Ovary (tissue), 10 donors: ENCODE measurements at places on chromosomes 7 and 10.
A peak's percentile ranks its signal among the peaks of the same experiment; 100 is the strongest.

GRCh38 chr10:63421591-63421990 is 44.2 kb downstream of the JMJD1C start:
- no peak for DNase-seq

DNA sequence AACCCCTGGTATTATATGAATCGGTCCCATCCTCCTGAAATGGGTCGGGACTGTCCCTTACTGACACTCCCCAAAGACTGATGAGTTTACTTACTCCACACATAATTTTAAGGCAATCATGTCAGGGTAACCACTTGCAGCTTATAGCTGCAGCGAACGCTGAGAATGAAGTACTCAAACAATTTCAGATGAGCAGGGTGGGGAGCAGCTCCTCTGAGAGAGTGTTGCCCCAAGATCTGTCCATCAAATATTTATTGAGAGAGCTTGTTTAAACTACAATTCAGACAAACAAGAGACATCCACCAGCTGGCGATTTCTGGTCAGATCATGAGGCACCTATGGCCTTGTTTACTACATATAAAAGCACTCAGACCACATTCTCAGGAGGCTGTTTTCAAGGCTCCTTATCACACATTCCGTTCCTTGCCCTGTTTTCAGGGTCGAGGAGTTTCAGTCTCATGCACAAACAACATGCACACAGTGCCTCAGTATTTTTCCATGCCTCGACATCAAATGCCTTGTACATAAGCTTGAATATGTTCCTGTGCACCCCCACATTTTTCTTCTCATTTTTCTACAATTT is 80.1 kb downstream of the THSD7A start:
- DNase-seq = no peak

DNA sequence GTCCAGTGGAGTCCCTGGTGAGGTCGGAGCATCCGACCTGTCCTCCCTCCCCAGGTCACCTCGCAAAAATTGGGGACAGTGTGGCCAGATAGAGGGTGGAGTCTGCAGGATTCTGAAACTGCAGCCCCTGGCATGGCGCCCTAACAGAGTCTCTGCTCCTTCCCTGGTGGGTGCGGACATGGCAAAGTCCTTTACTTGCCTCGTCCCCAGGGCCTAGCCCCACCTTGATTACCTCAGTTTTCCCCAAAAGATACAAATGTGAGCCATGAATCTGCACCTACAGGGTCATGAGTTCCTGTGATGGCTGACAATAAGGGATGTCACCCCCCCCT is 47.7 kb downstream of the NPVF start:
- DNase-seq = no peak

DNA sequence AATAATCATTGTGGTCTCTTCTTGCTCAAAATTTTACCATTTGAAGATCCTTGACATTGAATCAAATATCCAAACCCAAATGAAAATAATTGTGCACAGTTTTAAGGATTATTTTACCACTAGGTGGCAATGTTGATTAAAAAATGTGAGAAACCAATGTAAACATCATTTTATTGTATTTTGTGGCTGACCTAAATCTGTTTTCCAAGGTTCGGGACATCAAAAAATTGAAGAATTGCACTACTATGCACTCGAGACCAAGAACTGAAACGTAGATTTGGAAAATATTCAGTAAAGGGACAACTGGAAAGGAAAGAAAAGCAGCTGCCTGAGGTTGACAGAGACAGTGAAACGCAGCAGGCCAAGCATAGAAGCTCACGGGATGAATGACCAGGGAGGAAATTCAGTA is 259.3 kb downstream of the SNX13 start:
- no peak for DNase-seq

GRCh38 chr10:73244866-73245477 is 2.1 kb downstream of the DNAJC9 start:
- DNase-seq = no peak

DNA sequence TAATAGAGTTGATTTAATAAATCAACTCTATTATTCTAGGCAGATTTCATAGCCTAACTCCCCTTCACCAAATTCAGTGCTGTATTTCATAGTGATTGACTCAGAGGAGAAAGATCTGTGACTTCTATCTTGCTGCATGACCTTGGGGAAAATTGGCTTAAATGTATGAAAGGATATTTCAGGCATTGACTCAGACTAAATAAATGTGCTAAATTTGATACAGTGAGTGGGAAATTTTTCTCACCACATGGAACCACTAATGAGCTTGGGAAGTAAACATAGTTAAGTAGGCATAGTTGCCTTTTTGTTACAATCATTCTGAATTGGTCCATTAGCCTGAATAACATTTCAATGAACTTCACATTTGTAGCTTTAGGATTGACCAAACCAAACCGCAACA is 89.0 kb upstream of the PRPS1L1 start:
- DNase-seq = no peak

GRCh38 chr7:37032258-37032601 is 307.9 kb upstream of the AOAH start:
- peak; percentile 16 for DNase-seq

GRCh38 chr10:108412323-108412722 is 1247.8 kb upstream of the SORCS1 start:
- no peak for DNase-seq

DNA sequence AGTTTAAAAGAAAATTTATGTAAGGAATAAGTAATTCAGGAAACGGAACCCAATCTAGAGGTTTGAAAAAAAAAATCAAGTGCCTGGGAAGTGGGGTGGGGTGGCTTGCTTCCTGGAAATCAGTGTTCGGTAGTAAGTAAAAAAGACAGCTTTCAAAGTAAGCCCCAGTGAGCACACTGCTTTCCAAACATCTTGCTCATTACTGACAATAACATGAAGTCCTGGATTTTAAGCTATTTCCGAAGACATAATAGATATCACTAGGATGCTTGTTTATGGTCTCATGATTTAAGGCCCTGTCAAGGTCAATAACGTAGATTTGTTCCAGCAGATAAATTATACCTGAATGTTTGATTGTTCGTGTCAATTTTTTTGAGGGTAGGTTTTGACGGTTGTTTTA is 1.3 kb downstream of the STAMBPL1 start:
- no peak for DNase-seq

- no peak for DNase-seq
These were observed 11.5 kb upstream of the MICU1 start for GRCh38 chr10:72637398-72637857.

- DNase-seq = no peak
These were observed 102.7 kb downstream of the GPR37 start for GRCh38 chr7:124662937-124663336.

- DNase-seq = no peak
These were observed 1104.8 kb upstream of the C7orf33 start for GRCh38 chr7:147485660-147486210.

DNA sequence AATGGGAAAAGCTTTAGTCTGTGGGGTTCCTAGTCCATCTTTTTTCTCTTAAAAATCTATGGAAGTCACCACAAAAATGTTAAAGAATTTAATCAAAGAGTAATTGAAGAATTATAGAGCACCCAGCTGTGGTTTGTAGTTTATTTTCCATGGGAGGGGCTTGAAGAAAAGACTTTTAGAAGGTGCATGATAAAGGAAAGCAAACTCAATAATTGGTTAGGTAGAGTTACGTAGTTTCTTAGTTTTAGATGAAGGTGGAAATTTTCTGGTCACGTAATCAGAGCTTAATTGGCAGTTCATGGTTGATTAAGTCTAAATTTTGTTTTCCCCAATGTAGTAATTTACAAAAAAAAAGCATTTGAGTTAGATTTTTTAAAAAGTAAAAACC is 724 bp downstream of the ZNF107 start:
- no peak for DNase-seq

DNA sequence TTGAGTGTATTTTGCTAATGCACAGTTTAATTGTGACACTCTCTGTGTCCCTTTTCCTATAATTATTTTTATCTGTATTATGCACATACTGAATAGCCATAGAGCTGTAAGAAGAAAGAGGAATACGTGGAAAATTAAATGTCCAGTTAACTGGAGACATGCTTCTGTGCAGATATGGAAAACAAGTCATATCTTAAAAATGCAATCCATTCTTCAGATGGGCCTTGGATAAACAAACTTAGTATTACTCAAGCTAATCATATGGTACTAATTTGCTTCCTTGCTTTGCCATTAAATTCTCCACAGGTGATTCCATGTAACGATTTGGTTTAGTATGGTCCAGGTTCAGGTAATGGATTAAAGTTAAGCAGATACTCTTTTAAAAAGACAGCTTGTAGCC is 201.2 kb upstream of the CELF2 start:
- DNase-seq = no peak

DNA sequence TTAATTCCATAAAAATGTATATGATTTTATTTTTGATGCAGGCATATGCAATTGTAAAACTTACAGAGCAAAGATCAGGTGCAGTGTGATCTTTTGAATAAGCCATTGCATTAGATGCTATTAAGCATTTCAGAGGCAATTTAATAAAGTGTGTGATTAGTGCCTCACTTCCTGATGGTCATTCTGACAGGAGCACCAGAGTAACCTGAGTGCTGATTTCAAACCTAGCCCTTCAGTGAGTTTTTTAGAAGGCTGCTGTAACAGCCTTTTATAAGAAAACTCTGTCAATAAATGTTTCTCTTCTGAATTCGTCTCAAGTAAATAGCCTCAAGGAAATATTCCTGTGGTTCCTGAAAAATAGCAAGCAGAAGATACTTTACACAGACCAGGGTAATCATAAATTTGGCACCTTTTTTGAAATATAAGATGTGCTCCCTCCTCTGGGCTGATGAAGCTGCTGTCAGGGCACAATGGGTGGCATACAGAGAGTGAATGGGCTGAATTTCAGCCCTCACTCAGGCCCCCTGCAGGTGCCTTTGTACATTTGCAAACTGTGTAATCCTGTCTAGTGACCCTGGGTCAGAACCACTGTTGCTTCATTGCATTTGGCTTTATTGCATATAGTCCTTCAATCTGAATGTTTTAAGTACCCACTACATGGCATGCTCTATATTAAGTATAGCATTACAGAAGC is 193.7 kb upstream of the CSTF2T start:
- DNase-seq = no peak

- peak; percentile 66 for DNase-seq
These were observed 453 bp downstream of the URGCP start for GRCh38 chr7:43905956-43906330.

DNA sequence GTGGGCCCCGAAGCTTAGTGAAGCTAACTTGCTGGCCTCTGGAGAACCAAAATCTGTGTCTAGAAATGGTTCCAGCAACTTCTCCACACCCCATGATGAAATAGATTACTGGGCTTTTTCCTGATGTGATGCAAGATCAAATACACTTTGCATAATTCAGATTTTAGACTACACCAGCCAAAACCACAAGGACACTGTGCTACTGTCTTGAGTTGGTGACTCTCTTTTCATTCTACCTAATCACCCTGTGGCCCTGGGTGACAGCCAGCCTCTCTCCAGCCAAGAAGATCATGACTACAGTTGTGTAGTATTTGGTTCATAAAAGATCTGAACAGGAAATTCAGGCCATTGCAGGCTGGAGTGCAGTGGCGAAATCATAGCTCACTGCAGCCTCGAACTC is 22.2 kb downstream of the AZGP1 start:
- no peak for DNase-seq

- no peak for DNase-seq
These were observed 172.5 kb downstream of the PRKAG2 start for GRCh38 chr7:151704299-151704959.

- no peak for DNase-seq
These were observed 9.3 kb upstream of the CAMK2B start for GRCh38 chr7:44334734-44335097.

GRCh38 chr10:60035984-60036383 is 129.6 kb upstream of the CCDC6 start:
- DNase-seq = no peak

DNA sequence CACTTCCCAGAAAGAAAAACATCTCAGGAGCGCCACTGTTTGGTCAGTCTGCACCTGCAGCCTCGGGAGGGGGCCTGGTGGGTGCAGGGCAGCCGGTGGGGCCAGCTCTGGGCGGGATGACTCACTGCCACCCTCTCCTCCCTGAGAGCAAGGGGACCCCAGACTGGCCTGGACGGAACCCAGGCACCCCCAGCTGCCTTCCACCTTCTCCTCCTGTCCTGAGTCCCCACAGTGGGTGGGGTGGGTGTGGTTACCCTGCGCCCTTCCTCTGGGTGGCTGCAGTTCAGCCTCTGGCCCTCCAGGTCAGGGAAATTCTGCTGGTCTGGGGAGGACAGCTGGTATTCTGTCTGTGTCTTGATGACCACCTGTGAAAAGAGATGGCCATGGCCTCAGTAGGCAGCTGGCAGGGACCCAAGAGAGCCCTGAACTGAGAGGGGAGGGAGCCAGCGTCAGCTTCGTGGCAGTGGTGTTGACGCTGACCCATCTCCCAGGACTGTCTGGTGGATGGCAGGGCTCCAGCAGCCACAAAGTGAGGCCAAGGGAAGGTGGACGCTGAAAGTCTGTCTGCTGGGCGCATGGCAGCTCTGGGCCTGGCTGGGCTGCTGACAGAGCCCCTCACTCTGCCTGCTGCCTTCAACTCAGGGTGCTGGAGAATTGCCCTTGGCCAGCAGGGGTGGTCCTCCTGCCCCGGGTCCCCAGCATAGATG is 8.9 kb downstream of the CALY start:
- no peak for DNase-seq

DNA sequence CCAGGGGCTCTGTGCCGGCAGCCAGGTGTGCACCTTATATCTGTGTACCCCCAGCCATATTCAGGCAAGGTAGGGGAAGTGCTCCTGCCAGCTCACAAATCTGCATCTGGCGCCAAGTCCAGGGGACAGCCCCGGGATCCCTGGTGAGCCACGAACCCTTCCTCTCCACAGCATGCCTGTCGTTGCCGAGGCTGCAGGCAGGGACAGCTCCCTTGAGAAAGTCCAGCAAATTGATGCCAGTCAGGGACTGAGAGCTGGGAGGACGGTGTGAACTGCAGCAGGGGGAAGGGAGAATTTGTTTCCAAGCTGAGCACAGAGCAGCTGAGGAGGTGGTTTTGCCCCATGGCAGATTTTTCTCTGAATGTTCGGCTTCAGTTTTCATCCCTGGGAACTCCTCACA is 919 bp downstream of the PLA2G12B start:
- DNase-seq = no peak

DNA sequence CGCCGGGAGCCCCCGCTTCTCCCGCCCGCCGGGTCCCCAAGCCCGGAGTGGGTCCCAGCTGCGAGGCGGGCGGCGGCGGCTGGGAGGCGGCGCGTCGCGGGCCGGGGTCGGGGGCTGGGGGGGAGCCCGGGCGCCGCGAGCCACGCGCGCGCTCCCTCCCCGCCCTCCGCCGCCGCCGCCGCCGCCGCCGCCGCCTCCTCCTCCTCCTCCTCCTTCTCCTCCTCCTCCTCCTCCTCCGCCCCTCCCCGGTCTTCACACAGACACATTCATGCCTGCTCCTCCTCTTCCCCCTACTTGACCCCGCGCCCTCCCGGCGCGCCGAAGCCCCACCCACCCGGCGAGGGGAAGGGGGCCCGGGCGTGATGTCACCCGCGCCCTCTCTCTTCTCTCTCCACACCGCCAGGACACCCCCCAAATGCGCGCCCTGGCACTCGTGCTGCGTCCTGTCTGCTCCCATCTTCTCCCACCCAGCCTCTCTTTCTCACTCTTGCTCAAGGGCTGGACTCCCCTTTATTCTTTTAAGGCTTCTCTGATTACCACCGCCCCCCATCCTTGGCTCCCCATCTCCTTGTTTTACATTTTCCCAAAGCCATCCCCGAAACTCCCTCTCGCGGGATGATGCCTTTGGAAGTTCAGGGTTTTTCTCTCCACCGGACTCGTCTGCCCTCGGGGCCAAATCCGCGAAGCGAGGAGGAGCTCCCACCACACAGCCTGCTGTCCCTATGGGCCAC is 967 bp upstream of the GLI3 start:
- DNase-seq = peak; percentile 92

GRCh38 chr10:75611993-75612372 is 180.6 kb downstream of the LRMDA start:
- DNase-seq = no peak

GRCh38 chr7:88760136-88760515 is 626 bp downstream of the ZNF804B start:
- no peak for DNase-seq
